Thoracic aorta (tissue), 2 donors: ENCODE measurements at places on chromosomes 6 and 20.
A peak's percentile ranks its signal among the peaks of the same experiment; 100 is the strongest.

GRCh38 chr6:132314432-132314831, 86.8 kb downstream of the MOXD1 start:
- no peak for DNase-seq

- DNase-seq: peak; percentile 43
Measured at GRCh38 chr6:134173936-134174671, 121.7 kb upstream of the SLC2A12 start.

DNA sequence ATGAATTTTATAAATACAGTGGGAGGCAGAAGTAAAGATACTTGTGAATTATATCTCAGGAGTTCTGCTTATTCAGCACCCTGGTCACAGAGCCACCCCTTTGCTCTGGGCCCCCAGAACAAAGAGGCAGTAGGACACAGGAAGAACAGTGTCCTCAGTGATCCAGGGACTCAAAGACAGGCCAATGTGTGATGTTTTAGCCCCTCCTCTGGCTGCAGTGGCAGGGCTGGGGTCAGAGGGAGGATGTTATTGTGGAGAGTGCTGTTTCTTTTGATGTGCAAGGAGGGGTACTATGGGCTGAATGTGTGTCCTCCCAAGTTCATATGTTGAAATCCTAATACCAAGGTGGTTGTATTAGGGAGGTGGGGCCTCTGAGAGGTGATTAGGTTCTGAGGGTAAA, 74.1 kb upstream of the MAP3K7 start:
- no peak for DNase-seq

- DNase-seq: no peak
Measured at GRCh38 chr20:33773412-33774089, 37.6 kb upstream of the CHMP4B start.

GRCh38 chr6:44045672-44046015, 81.6 kb downstream of the MRPL14 start:
- DNase-seq: no peak

DNA sequence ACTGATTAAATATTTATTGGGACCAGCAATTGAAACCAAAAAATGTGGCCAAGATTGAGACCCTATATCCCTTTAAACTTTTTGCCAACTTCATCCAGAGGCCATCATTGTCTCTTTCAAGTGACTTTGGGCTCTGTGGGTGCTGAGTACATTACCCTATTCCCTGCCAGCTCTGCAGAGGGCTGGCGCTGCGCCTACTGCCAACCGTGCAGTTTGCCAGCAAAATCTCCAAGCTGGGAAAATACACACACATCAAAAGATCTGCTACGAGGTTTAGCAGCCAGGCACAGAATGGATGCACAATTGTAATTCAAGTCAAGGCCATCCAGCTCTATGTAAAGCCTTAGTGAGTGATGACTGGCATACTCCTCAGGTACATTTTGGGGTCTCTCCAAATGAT, 125.0 kb downstream of the CBLN4 start:
- DNase-seq: no peak

DNA sequence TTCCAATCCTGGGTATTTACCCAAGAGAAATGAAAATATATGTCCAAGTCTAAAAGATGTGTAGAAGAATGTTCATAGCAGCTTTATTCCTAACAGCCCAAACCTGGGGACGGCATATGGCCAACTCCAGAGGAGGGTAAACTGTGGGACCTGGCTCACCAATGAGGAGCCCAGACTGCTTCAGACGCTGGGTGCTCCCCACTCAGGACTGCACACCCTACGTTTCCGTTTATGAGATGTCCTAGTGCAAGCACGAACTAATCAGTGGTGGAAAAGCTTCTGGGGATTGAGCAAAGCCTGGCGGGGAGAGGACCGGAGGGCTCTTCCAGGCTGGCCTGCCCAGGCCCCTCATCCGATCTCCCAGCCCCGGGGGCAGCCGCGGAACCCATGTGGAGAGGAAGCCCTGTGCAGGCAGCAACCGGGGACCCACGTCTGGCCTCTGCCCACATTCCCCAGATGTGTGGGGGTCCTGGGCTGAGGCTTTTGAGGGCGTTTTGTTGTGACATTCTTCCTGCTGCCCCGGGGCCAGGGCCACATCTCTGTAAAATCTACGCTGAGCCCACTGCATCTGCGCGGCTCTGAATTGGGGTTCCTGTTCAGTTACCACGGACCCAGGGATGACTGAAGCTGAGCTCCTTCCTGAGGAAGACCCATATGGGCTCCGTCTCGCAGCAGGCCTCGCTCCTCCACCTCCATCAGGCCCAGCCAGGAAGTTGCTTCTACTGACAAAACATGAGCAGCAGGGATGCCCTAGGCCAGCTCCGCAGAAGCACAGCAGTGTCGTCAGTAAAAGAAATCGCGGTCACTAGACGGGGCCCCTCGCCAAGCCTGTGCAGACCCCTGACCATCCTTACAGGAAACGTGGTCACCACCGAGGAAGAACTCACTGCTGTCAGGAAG, 188.0 kb downstream of the DLL1 start:
- no peak for DNase-seq
